Hepatocyte (in vitro differentiated cells): ENCODE measurements at places on chromosomes 7 and 10.
A peak's percentile ranks its signal among the peaks of the same experiment; 100 is the strongest.

GRCh38 chr7:101352920-101353308 lies 9.8 kb upstream of the COL26A1 start:
- no peaks in the 10 kb centered on the region for H3K36me3 ChIP-seq
- no peaks in the 10 kb centered on the region for H3K27me3 ChIP-seq
- H3K27ac ChIP-seq = peak overlapping the region; percentile 40
- peaks cover 8% of the 10 kb centered on the region for H3K4me1 ChIP-seq

GRCh38 chr7:74633451-74633921 lies 24.0 kb upstream of the GTF2I start:
- H3K36me3 ChIP-seq = no peaks in the 10 kb centered on the region
- H3K27me3 ChIP-seq = no peaks in the 10 kb centered on the region
- H3K27ac ChIP-seq = no peak overlapping the region
- H3K4me1 ChIP-seq = peaks cover 13% of the 10 kb centered on the region
- no peak overlapping the region for H3K4me3 ChIP-seq
- no peak for DNase-seq

GRCh38 chr7:42247301-42247700 lies 10.3 kb upstream of the GLI3 start:
- H3K4me1 ChIP-seq = no peaks in the 10 kb centered on the region
- no peak for DNase-seq
- no peak overlapping the region for H3K4me3 ChIP-seq
- no peak overlapping the region for H3K27ac ChIP-seq
- H3K27me3 ChIP-seq = no peaks in the 10 kb centered on the region
- no peaks in the 10 kb centered on the region for H3K36me3 ChIP-seq

DNA sequence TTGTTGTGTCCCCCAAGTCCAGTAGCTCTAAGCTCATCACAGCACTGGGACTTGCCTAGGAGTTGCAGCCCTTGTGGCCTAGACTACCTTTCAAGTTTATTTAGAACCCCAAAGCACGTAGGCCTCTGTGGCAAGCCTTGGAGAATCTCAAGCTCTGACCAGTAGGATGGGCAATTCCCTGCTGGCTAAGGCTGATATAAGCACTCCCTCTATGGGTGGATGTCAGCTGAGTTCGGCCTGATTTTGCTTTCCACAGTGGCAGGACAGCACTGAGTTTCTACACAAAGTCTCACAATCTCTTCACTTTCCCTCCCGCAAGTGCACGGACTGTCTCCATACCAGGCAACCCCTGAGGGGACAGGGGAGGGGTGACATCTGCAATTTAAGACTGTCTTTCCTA lies 886.4 kb upstream of the LRRN3 start:
- H3K27me3 ChIP-seq = no peaks in the 10 kb centered on the region
- no peaks in the 10 kb centered on the region for H3K4me1 ChIP-seq
- H3K4me3 ChIP-seq = no peak overlapping the region
- no peaks in the 10 kb centered on the region for H3K36me3 ChIP-seq

GRCh38 chr10:63672491-63672890 lies 151.3 kb downstream of the REEP3 start:
- no peaks in the 10 kb centered on the region for H3K36me3 ChIP-seq
- H3K27me3 ChIP-seq = no peaks in the 10 kb centered on the region
- no peak for DNase-seq
- H3K4me1 ChIP-seq = peaks cover 10% of the 10 kb centered on the region

GRCh38 chr10:9508606-9509005 lies 1454.1 kb downstream of the GATA3 start:
- no peak for DNase-seq
- no peak overlapping the region for H3K4me3 ChIP-seq
- H3K27me3 ChIP-seq = no peaks in the 10 kb centered on the region

- no peaks in the 10 kb centered on the region for H3K36me3 ChIP-seq
- no peaks in the 10 kb centered on the region for H3K4me1 ChIP-seq
- no peak overlapping the region for H3K4me3 ChIP-seq
- no peak overlapping the region for H3K27ac ChIP-seq
Measured at GRCh38 chr10:12540341-12540781, 191.0 kb downstream of the CAMK1D start.

- H3K4me1 ChIP-seq = peaks cover 4% of the 10 kb centered on the region
- no peaks in the 10 kb centered on the region for H3K36me3 ChIP-seq
- peak overlapping the region; percentile 44 for H3K27ac ChIP-seq
- no peak overlapping the region for H3K4me3 ChIP-seq
- peak; percentile 80 for DNase-seq
Measured at GRCh38 chr7:1123715-1124114, 35.8 kb downstream of the GPER1 start.

GRCh38 chr7:76133839-76134238 lies 67.9 kb upstream of the SRRM3 start:
- no peak for DNase-seq
- no peak overlapping the region for H3K27ac ChIP-seq
- peaks cover 4% of the 10 kb centered on the region for H3K27me3 ChIP-seq
- no peaks in the 10 kb centered on the region for H3K4me1 ChIP-seq
- no peaks in the 10 kb centered on the region for H3K36me3 ChIP-seq
- H3K4me3 ChIP-seq = no peak overlapping the region

DNA sequence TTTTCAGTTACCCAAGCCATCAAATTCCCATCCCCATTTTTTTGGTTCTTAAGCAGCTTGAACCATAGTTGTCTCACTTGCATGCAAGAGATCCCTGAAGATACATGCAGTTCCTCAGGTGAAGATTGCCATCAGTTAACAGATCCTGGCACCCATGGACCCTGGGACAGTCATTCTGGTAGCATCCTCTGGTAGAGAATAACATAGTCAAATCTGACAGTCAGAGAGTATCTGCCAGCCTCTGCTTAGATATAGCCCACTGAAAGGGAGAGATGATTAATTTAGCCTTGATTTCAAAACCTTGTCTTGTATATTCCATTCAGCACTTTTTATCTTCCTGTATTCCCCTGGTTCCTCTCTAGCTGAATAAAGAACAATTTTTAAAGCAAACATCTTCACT lies 280.4 kb downstream of the KCNMA1 start:
- DNase-seq = no peak
- H3K4me1 ChIP-seq = no peaks in the 10 kb centered on the region
- no peaks in the 10 kb centered on the region for H3K27me3 ChIP-seq
- no peak overlapping the region for H3K27ac ChIP-seq

DNA sequence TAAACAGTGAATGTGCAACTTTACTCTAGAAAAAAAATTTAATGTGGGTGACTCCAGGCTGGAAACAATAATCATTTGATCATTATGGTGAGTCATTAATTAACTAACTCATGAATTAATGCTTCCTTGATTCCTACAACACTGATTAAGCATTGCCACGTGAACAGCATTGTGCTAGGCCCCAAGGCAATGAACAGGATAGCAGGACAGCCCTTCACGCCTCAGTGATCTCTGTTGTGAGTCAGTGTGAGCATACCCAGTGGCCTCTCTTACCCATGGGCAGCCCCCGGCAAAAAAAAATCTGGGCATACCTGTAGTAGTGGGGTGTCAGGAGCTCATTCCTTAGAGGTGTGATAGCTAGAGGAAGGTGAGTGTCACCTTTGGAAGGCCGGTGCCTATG lies 76.0 kb downstream of the DENND2A start:
- no peak overlapping the region for H3K4me3 ChIP-seq
- DNase-seq = no peak
- H3K27ac ChIP-seq = no peak overlapping the region
- H3K36me3 ChIP-seq = no peaks in the 10 kb centered on the region
- peaks cover 5% of the 10 kb centered on the region for H3K4me1 ChIP-seq

DNA sequence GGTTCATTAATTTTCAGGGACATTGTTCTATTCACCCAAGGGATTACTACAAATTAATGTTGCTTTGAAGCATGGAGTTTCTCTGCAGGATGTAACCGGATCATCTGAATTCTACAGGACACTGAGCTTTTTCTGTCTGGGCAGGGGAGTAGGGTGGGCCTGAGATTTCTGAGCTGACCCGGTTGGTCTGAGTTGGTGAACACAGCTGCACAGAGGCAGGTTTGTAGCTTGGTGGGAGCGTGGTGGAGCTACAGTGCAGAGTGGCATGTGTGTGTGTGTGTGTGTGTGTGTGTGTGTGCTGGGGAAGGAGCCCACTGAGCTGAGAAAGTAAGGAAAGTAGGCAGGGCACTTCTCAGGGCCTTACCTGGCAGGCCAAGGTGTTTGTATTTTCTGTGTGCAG lies 62.6 kb downstream of the SH2D4B start:
- no peaks in the 10 kb centered on the region for H3K27me3 ChIP-seq
- no peak for DNase-seq
- no peak overlapping the region for H3K27ac ChIP-seq

DNA sequence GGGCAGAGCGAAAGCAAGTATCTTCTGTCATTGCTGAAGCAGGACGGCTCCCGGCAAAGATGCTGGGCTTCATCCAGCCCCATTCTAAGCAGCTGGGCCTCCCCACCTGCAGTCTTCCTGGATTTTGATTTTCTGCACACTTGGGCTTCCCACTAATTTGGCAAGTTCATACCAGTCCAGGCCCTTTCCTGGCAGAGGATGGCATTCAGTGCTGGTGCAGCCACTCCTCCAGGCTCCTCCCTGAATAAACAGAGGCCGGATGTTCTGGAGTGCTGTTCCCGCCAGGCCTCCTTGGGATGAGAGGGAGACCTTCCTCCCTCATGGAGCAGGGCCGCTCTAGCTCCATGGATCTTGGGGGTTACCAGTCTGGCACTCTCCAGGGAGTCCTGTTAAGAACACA lies 3.4 kb downstream of the BAG3 start:
- DNase-seq = no peak
- peak overlapping the region; percentile 87 for H3K27ac ChIP-seq
- peaks cover 26% of the 10 kb centered on the region for H3K4me1 ChIP-seq
- H3K4me3 ChIP-seq = no peak overlapping the region
- H3K36me3 ChIP-seq = no peaks in the 10 kb centered on the region

DNA sequence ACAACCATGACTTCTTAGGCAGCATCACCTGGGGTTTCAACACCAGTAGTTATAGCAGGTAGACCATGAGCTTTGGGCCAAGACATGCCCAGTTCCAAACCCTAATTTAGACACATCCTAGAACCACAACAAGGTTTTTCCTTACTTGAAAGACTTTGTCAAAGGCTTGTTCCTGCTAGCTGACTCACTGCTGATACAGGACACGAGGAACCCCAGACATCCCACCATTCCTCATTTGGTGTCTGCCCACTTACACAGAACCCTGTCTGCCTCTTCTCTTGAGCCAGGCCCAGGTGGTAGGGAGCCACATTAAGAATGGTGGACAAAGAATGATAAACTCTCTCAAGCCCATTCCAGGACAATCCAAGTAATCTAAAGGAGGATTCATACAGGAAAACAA lies 109.0 kb downstream of the CCDC71L start:
- H3K36me3 ChIP-seq = no peaks in the 10 kb centered on the region
- H3K27me3 ChIP-seq = no peaks in the 10 kb centered on the region
- H3K4me3 ChIP-seq = no peak overlapping the region
- no peak for DNase-seq

GRCh38 chr10:7258948-7259523 lies 151.8 kb downstream of the SFMBT2 start:
- no peak for DNase-seq
- H3K4me3 ChIP-seq = no peak overlapping the region
- H3K4me1 ChIP-seq = peaks cover 11% of the 10 kb centered on the region
- H3K27me3 ChIP-seq = no peaks in the 10 kb centered on the region
- H3K27ac ChIP-seq = no peak overlapping the region
- no peaks in the 10 kb centered on the region for H3K36me3 ChIP-seq

DNA sequence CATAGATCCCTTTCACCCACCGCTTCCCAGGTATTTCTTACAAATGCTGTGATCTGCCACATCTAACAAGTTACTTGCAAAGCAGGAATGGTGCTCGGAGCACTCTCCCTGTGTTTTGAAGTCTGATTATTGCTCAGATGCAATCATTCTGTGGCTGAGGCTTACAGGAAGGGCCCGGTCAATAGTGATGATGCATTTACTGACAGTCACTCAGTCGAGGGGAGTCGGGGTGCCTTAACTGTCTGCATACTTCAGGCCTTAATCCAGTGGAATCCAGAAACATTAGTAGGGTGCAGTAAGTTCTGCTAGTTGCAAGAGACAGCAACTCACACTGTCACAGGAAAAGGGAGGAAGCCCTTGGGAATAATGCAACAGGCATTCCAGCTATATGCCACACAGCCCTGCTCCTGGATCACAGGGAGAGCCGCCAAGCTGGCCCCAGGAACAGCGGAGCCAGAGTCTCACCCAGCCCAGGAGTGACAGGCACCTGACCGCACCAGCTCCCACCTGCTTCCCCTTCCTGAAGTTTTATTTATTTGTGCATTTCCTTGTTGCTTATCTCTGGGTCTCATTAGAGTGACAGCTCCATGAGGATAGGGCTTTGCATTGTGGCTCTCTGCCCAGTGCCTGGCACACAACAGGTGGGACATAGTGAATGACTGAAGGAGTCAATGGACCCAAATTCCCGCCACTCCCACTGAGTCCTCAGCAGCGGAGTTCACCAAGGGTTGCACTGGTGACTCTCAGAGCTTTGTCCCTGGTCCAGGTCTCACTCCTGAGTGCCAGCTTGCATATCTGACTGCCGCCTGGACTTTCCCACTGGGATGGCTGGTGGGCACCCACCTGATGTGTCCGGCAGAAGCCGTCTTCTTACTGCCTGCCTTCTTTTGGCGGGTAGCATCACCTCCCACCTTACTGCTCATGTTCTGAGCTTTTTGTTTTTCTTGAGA lies 212.5 kb upstream of the SH2B2 start:
- no peaks in the 10 kb centered on the region for H3K4me1 ChIP-seq
- no peak for DNase-seq
- H3K36me3 ChIP-seq = no peaks in the 10 kb centered on the region
- H3K4me3 ChIP-seq = no peak overlapping the region

- DNase-seq = no peak
- H3K36me3 ChIP-seq = no peaks in the 10 kb centered on the region
- H3K27me3 ChIP-seq = no peaks in the 10 kb centered on the region
Measured at GRCh38 chr7:132622081-132622480, 45.8 kb upstream of the PLXNA4 start.

DNA sequence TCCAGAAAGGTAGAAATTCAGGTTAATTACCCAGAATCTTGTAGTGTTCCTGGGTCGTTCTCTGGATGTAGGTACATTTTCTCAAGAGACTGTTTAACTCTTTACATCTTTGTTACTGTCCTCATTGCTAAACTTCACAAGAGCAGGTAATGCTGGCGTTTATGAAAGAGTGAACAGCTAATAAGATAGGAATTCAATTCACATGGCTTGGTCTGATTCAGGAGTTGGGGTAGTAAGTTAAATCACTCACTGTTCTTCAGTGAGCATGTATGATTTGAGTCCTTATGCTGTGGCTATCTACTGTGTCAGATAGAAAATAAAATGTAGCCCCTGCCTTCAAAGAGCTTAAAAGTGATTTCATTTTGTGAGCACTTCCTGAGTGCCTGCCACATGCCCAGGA lies 480.0 kb downstream of the LRMDA start:
- H3K27me3 ChIP-seq = no peaks in the 10 kb centered on the region
- H3K4me3 ChIP-seq = no peak overlapping the region
- no peak for DNase-seq
- H3K4me1 ChIP-seq = no peaks in the 10 kb centered on the region
